OCI-LY7 (cell line): ENCODE measurements at places on chromosomes 3 and 15. TPM values are rescaled to one million over a fixed set of nuclear protein-coding genes. Genes with fewer than 3 reads are reported as not detected.

GRCh38 chr3:98233468-98233867 is 30.6 kb upstream of the OR5H6 start:
- DNase-seq, result no peak

GRCh38 chr3:27889745-27890144 is 167.6 kb upstream of the EOMES start:
- no peak for DNase-seq

DNA sequence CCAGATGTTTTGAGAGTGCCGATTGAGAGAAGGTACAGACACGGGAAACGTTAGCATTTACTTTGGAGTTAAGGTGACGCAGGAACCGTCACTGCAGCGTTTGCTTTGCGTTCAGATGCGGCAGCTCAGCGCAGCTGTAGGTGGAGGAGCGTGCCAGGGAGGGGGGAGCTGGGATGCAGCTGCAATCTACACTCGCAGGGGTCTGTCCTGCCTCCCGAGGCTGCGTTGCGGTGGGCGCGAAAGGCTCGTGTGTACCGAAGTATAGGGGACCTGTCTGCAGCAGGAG is 425 bp upstream of the FYTTD1 start:
- peak; percentile 83 for DNase-seq

DNA sequence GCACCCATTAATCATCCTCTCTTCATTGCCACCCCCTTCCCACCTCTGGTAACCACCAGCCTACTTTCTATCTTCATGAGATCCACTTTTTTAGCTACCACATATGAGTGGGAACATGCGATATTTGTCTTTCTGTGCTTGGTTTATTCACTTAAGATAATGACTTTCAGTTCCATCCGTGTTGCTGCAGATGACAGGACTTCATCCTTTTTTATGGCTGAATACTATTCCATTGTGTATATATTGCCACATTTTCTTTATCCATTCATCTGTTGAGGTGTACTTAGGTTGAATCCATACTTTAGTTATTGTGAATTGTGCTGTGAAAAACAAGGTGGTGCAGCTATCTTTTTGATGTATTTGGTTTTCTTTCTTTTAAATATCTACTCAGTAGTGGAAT is 53.3 kb upstream of the NR2C2 start:
- no peak for DNase-seq

Gene ZNF148
- 35.4 and 42.1 TPM in 2 replicates for total RNA-seq

Gene ARPIN
- not detected in 2 replicates for total RNA-seq

Gene FBXO22
- total RNA-seq, result 33.6 and 33.7 TPM in 2 replicates

- no peak for DNase-seq
Measured at GRCh38 chr3:123453675-123454074, 4.8 kb upstream of the ADCY5 start.
